Breast epithelium (tissue), 4 donors: ENCODE measurements at places on chromosomes 11 and 22.

GRCh38 chr11:110000031-110000502, 93.1 kb upstream of the ZC3H12C start:
- DNase-seq = no peak
- H3K27me3 ChIP-seq = no peaks in the 10 kb centered on the region
- no peaks in the 10 kb centered on the region for H3K36me3 ChIP-seq
- no peaks in the 10 kb centered on the region for H3K4me1 ChIP-seq
- no peak overlapping the region for H3K4me3 ChIP-seq

GRCh38 chr11:117933930-117934329, 4.7 kb upstream of the TMPRSS13 start:
- no peak overlapping the region for H3K27ac ChIP-seq
- H3K27me3 ChIP-seq = no peaks in the 10 kb centered on the region
- H3K4me1 ChIP-seq = no peaks in the 10 kb centered on the region

DNA sequence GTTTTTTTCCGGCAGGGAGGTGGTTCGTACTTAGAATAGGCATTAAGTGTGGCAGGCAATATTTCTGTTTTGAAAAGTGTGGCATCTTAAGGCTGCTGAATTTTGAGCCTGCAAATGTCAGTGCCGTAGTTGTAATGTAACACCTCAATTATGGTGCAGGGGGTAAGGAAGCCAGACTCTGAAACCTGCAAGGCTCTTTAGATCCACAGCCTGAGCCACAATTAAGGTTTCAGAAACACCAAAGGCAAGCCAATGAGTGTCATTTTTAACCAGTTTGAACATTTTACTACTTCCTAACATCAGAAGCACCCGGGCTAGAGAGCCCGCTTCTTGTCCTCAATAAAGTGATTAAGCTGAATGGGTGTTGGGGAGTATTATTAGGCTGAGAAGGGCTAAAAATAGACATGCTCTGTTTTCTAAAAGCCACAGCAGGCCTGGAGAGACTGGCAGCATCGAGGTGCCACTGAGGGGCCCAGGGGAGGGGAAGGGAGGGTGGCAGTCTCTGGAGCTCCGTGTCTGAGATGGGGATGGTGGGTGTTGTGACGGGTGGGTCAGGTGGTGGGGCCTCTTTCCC, 113.4 kb downstream of the ZBTB16 start:
- H3K27ac ChIP-seq = peak overlapping the region; percentile 93
- DNase-seq = no peak
- H3K4me3 ChIP-seq = no peak overlapping the region
- no peaks in the 10 kb centered on the region for H3K36me3 ChIP-seq
- H3K4me1 ChIP-seq = peaks cover 36% of the 10 kb centered on the region

- H3K36me3 ChIP-seq = no peaks in the 10 kb centered on the region
- no peaks in the 10 kb centered on the region for H3K4me1 ChIP-seq
- no peak overlapping the region for H3K4me3 ChIP-seq
- DNase-seq = peak; percentile 12
- no peaks in the 10 kb centered on the region for H3K27me3 ChIP-seq
Observed at GRCh38 chr22:19819208-19819910, 35.3 kb downstream of the GNB1L start.

- H3K4me1 ChIP-seq = no peaks in the 10 kb centered on the region
- DNase-seq = no peak
- H3K4me3 ChIP-seq = no peak overlapping the region
- no peaks in the 10 kb centered on the region for H3K36me3 ChIP-seq
Observed at GRCh38 chr11:96664110-96664509, 274.3 kb downstream of the JRKL start.

GRCh38 chr11:73493956-73494598, 103.8 kb downstream of the FAM168A start:
- no peak for DNase-seq
- no peak overlapping the region for H3K4me3 ChIP-seq
- H3K27ac ChIP-seq = peak overlapping the region; percentile 35
- no peaks in the 10 kb centered on the region for H3K4me1 ChIP-seq

DNA sequence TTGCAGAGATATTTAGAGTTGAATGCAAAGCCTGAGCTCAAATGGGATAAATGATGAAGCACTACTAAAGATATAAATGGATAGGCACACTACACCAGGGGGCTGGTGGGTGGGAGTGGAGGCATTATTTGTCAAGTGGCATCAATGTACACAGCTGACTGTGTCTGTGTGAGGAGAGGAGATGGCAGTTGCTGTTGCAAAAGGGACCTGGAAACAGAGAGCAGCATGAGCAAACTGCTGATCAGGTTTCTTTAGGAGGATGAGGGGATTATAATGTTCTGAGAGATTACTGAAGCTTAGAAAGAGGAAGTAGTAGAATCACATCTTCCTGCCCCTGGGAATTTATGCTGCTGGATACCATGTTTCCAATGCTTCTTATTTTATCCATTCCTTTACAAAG, 39.4 kb upstream of the LIN7C start:
- H3K27ac ChIP-seq = no peak overlapping the region
- H3K36me3 ChIP-seq = no peaks in the 10 kb centered on the region
- no peaks in the 10 kb centered on the region for H3K4me1 ChIP-seq
- no peak overlapping the region for H3K4me3 ChIP-seq
- H3K27me3 ChIP-seq = no peaks in the 10 kb centered on the region
- no peak for DNase-seq
